ENCODE measurements at places on chromosomes 7 and 10.
A peak's percentile ranks its signal among the peaks of the same experiment; 100 is the strongest.

- no peak for DNase-seq
Measured at GRCh38 chr10:124473070-124473469, 11.4 kb downstream of the LHPP start.

GRCh38 chr10:71112138-71112785 is 100.1 kb upstream of the UNC5B start:
- DNase-seq, result no peak

- no peak for DNase-seq
Measured at GRCh38 chr10:71331736-71332135, 12.7 kb downstream of the SLC29A3 start.

DNA sequence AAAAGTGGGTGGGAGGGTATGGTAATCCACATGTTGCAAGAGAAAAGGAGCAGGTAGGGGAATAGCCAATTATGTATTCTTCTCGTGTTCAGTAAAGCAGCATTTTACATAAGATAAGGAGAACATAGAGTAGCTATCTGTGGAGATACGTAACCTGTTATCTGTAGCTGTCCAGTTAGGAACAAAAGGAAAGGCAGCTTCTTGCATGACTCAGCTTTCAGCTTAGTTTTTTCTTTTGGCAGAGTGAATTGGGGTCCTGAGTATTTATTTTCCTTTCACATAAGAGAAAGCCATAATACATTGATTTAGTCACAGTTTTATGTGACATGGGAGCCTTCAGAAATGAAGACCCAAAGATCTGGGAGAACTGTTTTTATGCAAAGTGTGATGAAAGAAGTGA is 116.7 kb upstream of the IMMP2L start:
- DNase-seq, result no peak

- no peak for DNase-seq
Measured at GRCh38 chr10:97903128-97904017, 53.7 kb downstream of the GOLGA7B start.

- peak; percentile 81 for DNase-seq
Measured at GRCh38 chr7:21911341-21911875, 34.3 kb downstream of the CDCA7L start.

DNA sequence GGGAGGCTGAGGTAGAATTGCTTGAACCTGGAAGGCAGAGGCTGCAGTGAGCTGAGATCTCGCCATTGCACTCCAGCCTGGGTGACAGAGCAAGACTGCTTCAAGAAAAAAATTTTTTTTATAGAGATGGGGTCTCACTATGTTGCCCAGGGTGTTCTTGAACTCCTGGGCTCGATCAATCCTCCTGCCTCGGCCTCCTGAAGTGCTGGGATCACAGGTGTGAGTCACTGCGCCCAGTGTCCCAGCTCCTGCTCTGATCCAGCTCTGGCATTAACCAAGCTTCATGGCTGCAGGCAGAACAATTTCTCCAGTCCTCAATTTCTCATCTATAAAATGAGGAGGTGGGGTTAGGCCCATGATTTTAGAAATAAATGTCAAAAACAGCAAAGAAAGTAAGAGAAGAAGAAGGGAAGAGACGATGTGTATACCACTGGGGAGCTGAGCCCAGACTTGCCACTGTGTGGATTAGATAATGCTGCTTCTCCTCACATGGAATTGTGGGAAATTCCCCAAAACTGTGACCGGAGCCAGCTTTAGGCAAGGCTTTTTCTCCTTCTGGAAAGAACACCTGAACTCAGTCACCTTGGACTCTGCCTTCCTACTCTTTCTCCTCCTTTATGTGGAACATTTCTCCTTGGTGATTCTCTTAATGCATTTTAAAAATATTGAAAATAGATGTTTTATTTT is 25.5 kb downstream of the IL15RA start:
- DNase-seq, result no peak

GRCh38 chr7:109449760-109450159 is 880.1 kb downstream of the DNAJB9 start:
- DNase-seq, result no peak

GRCh38 chr7:82167558-82168314 is 275.8 kb downstream of the CACNA2D1 start:
- DNase-seq, result no peak

GRCh38 chr7:23590529-23590928 is 6.7 kb upstream of the CCDC126 start:
- DNase-seq, result no peak

DNA sequence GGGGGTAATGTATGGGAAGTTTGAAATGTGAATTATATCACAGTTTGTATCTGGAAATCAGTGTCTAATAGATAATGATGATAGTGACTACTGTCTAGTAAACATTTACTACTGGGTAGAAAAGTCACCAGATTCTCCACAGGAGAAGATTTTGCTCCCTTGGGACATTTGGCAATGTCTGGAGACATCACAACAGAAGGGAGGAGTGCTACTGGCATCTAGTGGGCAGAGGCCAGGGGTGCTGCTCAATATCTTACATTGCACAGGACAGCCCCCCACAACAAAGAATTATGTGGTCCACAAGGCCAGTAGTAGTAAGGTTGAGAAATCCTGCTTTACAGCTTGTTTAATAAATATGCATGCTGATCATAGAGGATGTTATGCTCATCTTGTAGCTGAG is 92.3 kb upstream of the PRPS1L1 start:
- peak; percentile 50 for DNase-seq

- DNase-seq, result no peak
Measured at GRCh38 chr10:95664543-95664942, 8.0 kb upstream of the ALDH18A1 start.

GRCh38 chr10:22086730-22087401 is 83.3 kb upstream of the DNAJC1 start:
- peak; percentile 61 for DNase-seq

DNA sequence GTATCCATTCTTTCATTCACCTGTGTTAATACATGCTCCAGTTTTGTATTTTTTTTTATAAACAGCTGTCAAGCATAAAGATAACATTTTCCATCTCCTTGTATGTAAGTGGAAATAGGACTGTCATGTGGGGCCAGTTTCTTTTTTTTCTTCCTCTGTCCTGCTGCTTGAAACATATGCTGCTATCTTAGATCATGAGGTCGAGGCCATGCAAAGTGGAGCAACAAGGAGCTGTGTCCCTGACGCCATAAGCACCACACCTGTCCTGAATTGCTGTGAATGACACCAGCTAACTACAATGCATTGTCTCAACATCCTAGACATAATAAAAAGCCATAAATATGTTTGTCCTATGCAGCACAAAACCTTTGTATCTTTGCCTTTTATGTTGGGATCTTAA is 37.7 kb upstream of the SLC26A4 start:
- DNase-seq, result no peak

GRCh38 chr7:26937939-26938623 is 73.7 kb upstream of the SKAP2 start:
- no peak for DNase-seq
